ENCODE measurements at places on chromosomes 2 and 18.

- no peak for DNase-seq
These were observed 228.9 kb downstream of the RBM43 start for GRCh38 chr2:151032741-151033191.

GRCh38 chr2:223941579-223942277, 3.4 kb downstream of the WDFY1 start:
- no peak for DNase-seq

- DNase-seq, result no peak
These were observed 327 bp downstream of the LTBP1 start for GRCh38 chr2:32947076-32947483.

DNA sequence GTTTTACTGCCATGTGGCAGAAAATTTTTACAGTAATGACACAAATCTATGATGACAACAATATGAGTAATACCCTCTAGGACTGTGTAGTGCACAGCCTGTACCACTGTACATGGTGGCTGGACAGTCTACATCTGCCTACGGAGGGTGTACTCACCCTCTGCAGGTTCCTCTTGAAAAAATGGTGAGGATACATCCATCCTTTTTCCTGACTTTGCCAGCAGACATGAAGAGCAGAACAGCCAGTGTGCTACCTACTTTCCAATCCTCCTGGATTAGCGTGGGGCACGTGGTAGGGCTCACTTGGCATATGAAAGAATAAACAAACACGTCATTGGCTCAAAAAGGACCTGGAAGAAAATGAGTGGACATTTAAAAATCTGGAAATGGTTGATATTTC, 62.6 kb downstream of the TRPM8 start:
- DNase-seq, result no peak

- no peak for DNase-seq
These were observed 44.3 kb downstream of the EPHA4 start for GRCh38 chr2:221527776-221528309.

GRCh38 chr2:106758901-106759497, 127.0 kb downstream of the ST6GAL2 start:
- DNase-seq, result no peak

- DNase-seq, result no peak
These were observed 3.7 kb downstream of the MEX3C start for GRCh38 chr18:51193621-51194287.

DNA sequence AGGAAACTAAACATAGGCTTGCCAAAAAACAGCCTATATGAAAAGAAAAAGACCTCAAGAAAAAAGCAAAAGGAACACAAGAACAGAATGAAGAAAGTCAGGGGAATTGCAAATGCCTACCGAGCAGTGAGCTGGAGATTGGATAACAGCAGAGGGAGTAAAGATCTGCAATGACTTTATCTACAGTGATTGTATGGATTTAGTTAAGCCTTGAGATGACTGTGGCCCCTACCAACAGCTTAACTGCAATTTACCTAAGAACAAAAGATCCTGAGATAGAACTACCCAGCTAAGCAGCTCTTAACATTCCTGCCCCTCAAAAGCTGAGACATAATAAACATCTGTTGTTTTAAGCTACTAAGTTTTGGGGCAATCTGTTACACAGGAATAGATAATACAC, 20.5 kb downstream of the LNPK start:
- DNase-seq, result no peak

- DNase-seq, result no peak
These were observed 19.1 kb downstream of the NETO1 start for GRCh38 chr18:72848503-72849237.

- DNase-seq, result no peak
These were observed 136.4 kb downstream of the THSD7B start for GRCh38 chr2:136901732-136902131.

DNA sequence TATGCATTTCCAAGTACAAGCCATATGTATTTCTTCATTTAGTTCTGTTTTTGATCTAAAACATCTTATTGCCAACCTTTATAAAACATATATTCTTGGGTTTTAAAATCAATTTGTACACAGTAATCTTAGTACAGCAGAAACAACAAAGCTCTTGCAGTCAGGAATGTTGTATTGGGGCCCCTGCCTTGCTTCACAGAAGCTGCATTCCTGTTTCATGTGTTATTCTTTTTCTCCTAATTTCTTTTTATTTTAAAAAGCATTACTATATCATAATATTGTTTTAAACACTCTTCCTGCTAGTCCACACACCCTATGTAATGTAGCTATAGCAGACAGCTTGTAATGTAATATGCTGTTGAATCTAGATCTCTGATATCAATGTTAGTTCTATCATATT, 24.0 kb downstream of the SERPINB7 start:
- DNase-seq, result no peak

- DNase-seq, result no peak
These were observed at the start of gene TCF7L1 for GRCh38 chr2:85132834-85133637. Gene TCF7L1, plus strand, starts transcription at chr2:85133392. Its CDS starts 293 bp downstream, at chr2:85133685.

DNA sequence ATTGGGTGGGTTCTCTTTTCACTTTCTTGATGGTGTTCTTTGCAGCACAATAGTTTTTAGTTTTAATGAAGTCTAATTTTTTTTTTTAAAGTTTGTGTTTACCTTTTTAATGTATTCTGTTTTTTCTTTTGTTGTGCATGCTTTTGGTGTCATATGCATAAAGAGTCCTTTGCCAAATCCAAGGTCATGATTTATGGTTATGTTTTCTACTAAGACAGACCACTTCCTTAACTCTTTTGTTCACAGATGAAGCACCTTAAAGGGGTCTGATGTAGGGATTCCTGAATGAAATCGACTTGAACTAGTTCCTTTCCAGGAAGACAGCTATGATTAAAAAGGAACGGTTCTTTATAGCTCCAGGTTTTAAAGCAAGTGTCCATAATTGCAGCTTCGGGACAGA, 23.1 kb downstream of the LPIN1 start:
- no peak for DNase-seq

- no peak for DNase-seq
These were observed 143.1 kb downstream of the FHOD3 start for GRCh38 chr18:36440614-36441013.

GRCh38 chr2:171225302-171225980, 64.7 kb upstream of the TLK1 start:
- no peak for DNase-seq

DNA sequence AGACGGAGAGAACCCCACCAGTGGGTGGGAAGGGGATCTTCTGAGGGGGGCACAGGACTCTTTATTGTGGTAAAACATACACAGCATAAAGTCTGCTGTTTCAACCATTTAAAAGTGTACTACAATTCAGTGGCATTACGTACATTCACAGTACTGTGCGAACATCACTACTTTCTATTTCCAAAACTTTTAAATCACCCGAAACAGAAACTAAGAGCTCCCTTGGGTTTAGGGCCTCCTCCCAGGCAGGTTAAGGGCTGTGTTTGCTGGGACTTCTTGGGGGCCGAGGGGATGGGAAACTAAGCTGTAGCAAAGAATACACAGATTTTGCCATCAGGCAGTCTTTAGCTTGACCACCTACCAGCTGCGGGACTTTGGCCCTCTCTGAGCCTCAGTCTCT, 242.0 kb downstream of the HAUS1 start:
- DNase-seq, result no peak

DNA sequence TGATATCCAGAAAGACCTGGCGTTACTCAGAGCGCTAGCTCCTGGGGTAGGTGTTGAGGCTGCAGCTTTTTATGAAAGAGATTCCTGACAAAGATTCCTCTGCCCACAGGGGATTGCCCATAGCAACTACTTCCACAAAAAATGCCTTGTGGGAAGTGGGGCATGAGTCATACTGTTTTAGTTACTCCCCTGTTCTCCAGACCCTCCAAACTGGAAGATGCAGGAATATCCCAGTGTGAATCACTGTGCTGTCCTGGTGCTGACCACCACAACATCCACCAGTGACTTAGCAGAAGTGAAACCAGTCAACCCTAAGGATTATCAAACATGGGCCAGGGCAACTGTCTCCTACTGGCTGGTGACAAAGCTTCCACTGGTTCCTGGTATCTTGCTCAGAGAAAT, 61.8 kb downstream of the CDH2 start:
- DNase-seq, result no peak

DNA sequence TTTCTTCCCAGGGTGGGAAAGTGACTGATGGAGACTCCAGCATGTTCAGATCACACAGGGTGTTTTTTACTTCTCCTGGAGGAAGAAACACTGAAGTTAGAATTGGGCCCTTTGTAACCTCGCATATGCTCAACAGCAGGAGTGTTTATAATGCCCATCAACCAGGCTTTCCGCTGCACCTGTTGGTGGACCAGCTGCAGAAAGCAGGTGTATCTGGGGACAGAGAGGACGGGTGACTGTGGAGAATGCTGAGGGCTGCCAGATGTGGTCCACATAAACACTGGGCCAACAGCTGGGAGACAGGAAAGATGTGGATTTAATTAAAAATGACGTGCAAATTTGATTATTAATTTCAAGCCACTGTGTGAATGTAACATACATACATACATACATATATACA, 335.5 kb upstream of the SPRED2 start:
- DNase-seq, result no peak

DNA sequence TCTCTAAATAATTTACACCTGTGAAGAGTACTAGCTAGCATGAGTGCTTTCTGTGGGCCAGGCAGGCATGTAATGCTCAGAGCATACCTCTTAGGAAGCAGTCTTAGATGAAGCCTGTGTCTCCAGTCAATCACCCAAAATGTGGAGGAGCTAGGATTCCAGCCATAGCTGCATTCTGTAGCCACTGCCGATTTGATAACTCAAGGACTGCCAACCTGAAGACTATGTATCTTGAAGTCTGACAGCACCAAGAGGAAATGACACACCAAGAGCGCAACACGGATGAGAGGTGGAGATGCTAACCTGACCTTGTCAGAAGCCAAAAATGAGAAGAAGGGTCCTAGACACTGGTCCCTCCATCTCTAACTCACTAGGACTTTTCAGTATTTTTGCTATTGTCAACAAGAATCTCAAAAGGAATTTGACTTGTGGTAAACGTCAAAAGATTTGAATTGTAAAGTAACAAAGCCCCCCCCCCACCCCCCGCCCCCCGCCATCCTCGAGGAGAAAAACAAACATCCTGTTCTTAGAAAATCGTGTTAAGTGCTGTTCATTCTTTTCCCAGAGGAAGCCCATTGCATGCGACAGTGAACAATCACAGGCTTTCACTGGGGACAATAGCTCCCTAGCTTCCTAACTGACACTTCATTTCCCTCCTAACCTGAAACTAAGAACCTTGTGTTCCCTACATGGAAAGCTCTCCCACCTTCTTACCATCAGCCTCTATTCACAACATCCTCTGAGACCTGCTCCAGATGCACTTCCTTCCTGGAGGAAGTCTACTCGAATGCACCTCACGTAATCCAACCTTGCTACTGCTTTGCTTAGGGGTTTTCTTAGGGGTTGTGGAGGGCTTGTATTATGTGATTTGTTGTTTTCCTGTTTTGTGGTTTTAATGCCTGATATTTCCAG, 14.7 kb downstream of the CDC42EP3 start:
- no peak for DNase-seq

DNA sequence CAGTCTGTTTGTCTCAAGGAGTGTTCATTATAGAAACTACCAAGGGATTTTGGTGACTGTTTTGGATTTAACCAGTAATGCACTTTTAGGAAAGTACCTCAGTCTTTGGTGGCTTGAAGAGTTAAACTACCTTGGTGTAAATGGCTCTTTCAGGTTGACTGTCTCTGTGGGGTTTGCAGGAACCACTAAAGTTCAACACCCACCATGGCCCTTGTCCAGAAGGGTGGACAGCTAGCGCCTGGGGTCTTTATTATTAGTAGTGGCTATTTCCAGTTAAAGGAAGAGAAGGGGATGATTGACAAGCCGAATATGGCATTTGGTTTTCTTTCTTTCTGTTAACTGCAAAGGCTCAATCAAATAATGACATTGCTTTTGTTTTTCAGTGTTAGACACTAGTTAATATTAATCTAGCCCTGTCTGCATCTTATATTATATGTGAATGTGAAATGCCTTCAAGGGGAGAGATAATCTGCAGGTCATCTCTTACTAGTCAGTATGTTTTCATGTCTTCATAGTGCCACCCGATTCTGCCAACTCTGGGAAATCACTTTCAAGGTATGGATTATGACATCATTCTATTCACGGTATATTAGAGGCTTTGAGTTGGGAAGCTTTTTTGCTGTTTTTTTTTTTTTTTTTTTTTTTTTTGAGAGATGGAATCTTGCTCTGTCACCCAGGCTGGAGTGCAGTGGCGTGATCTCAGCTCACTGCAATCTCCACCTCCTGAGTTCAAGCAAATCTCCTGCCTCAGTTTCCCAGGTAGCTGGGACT, 56.4 kb downstream of the MAP4K4 start:
- DNase-seq, result no peak

DNA sequence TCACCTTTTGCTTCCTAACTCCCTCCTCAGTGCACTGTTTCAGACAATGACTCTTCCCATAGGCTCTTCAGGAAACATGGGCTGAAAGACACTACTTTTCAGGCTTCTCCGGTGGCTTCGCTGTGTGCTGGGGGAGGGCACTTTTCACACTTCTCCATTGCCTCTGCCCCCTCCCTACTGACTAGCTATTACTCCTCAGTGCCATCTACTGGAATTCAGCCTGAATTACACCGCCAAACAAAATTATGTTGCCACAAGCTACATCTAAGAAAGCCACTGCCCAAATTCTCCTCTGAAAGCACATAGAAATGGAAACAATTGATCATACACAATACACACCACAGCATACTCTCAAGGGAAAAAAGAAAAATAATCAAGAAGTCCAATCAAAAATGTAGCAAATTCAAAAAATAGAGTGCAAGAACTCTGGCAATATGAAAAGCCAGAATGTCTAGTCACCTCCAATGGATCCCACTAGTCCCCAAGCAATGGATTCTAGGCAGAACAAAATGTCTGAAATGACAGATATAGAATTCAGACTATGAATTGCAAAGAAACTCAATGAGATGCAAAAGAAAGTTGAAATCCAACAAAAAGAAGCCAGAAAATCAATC, 1139.4 kb upstream of the GYPC start:
- no peak for DNase-seq

- no peak for DNase-seq
These were observed 180.8 kb downstream of the PPP1R1C start for GRCh38 chr2:182166406-182166805.

DNA sequence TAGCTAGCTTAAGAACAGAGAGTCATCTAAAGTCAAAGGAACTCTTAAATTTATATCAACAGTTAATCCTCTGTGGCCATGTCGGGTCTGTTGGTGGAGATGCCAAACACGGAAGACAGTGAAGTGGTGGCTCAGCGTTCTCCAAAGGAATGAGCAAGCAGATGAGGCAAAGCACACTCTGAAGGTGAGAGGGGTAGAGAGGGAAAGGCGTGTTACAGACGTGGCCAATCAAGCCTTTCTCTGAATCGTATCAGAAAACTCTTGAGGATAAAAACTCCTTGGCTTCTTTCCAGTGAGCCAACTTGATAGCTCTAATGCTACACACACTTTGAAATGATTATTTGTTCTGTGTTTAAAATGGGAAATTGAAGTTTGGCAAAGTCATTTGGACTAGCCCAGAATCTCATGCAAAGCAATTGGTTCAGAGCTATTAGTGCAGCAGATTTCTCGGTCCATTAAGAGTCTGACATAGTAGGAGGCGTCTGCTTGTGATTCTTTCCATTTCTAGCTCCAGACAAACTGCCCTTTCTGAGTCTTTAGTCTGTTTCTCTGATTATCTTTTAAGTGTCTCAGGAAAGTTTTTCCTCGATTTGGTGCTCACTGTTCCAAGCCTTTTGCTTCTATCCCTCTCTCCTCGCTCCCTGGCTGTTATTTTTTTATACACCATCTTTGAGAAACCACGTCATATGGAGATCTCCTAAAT, 57.5 kb upstream of the CPO start:
- no peak for DNase-seq

Measured in activated CD4-positive, alpha-beta T cell treated with anti-CD3 and anti-CD28 coated beads for 1 hour (primary cell).